NCI-H526 (cell line): ENCODE measurements at places on chromosomes 16 and 17.
A peak's percentile ranks its signal among the peaks of the same experiment; 100 is the strongest.

GRCh38 chr17:83193336-83194185 is 114.2 kb downstream of the METRNL start:
- no peak for DNase-seq

DNA sequence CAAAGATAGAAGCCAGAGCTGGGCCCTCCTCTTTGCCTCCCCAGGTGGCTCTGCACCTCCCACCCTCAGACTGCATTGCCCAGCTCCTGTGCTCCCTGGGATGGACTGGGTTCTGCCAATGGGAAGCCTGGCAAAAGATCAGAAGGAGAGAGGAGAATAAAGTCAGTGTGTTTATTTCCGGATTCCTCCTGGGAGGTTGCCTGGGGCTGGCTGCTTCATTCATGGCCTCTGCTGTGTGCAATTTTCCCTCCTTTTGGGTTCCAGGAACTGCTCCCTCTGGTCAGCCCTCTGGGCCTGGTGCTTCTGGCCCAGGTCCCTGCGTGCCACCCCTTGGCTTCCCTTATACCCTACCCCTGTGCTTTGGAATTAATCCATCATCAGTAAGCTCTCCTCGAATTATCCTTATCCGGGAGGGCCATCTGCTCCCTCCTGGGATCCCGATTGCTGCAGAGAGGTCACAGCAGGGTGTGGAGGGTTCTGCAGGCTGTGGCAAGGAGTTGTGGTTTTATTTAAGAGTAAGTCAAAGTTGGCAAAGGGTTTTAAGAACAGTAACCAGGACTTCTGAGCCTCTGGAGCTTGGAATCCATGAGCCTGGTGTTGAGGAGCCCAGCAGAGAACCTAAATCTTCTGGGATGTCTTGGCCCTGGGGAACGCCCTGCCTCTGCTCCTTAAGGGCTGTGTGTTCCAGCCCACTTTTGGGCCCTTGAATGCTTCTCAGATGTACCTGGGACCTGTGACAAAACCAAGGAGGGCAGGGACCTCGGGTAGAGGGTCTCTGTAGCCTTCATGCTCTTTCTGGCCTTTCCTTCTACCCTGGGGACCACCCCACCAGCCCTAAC is 8.2 kb upstream of the MMP2 start:
- DNase-seq: no peak

DNA sequence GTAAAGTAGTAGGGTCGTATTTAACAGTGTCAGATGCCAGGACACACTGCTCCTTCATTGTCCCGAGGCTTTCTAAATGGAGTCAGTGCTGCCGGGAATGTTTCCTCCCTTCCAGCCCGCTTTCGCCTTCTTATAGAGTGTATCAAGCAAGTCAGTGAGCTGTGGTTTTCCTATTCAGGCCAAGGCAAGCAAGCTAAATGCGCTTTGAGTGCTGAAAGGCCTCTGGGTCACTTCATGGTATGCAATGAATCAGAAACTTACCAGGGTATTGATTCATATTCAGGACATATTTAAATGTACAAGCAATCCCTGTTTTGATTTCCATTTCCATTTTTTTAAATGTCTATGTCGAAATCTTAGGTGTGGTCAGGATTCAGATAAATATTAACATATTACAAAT is 327.9 kb upstream of the SOX9 start:
- no peak for DNase-seq

GRCh38 chr17:43900858-43901754 is 6.2 kb downstream of the MPP2 start:
- peak; percentile 43 for DNase-seq

- DNase-seq: no peak
Observed at GRCh38 chr16:80468029-80468428, 72.8 kb upstream of the DYNLRB2 start.

GRCh38 chr16:46836534-46837530 is 5.9 kb upstream of the C16orf87 start:
- DNase-seq: no peak

GRCh38 chr17:21286909-21287702 is 2.6 kb downstream of the MAP2K3 start:
- no peak for DNase-seq

- DNase-seq: no peak
Observed at GRCh38 chr16:27747946-27748345, 198.0 kb downstream of the KATNIP start.

DNA sequence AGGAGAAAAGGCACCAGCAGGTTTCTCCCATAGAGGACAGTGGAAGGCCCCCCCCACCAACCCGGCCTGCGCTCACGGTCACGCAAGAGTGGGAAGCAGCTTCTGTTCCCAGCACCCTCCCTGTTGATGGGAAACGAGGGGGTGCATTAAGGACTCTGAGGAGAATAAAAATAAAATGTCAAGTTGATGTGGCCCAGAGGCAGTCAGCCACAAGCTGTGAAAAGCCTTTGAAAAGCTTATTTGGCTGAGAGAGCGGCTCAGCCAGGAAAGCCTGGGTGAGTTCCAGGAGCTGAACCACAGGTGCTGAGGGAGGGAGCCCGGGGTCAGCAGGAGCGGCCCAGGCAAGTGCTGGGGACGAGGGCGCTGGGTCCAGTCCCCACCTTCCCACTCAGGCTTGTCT is 26.9 kb upstream of the SPATA32 start:
- no peak for DNase-seq

DNA sequence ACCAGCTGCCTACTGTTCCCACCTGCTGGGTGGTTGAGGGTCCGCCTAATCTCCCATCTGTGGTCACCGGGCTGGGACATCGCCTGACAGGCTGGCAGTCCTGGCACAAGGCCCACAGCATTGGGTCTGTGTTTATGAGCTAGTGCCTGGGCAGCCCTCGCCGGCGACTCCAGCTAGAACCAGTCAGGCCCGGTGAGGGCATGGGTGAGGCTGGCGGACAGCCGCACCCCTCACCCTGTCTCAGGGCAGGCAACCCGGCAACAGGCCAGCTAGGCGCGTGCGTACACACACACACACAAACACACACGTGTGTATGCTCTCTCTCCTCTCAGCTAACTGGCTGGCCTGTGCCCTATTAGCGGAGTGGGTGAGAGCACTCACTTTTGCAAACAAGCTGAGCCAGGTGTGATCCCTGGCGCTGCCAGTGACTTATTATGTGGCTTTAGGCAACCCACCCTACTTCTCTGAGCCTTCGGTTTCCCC is 10.4 kb downstream of the HSD11B2 start:
- DNase-seq: peak; percentile 9

GRCh38 chr16:48176635-48177408 is 21.0 kb upstream of the ABCC12 start:
- DNase-seq: no peak

- no peak for DNase-seq
Observed at GRCh38 chr16:73949574-73950320, 346.9 kb upstream of the PSMD7 start.

GRCh38 chr17:40699853-40700252 is 3.7 kb downstream of the KRT24 start:
- DNase-seq: no peak

DNA sequence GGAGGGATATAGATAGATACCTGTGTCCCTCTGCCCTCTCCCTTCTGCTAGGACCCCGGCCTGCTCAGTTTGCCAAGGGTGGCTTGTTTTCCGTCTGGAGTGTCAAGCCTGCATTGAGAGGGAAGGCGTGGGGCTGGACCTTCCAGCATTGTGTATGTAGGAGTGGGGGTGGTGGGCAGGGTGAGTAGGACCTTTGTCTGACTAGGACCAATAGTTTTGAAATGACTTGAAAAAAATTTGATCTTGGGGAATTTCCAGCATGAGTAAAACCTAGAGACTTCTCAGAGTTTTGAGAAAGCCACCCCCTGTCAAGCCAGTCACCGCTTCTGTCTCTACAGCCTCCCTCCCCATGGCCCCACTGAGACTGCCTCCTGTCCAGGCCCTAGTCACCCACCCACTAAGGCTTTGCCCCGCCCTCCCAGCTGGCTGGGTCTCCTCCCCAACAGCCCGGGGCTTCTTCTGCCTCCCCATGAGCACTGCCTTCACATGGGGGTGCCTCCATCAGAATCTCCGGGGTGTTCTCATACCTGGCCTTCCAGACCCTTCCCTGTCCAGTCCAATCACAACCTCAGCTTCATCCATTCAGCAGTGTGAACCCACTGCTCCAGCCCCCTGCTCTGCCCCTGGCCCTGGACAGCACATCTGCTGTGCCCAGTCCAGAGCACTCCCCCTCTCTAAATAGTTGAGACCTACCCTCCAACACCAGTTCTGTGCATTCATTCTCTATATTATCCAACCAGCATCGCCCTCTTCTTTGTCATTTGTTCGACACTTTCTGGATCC is 207.0 kb downstream of the MSI2 start:
- DNase-seq: no peak

DNA sequence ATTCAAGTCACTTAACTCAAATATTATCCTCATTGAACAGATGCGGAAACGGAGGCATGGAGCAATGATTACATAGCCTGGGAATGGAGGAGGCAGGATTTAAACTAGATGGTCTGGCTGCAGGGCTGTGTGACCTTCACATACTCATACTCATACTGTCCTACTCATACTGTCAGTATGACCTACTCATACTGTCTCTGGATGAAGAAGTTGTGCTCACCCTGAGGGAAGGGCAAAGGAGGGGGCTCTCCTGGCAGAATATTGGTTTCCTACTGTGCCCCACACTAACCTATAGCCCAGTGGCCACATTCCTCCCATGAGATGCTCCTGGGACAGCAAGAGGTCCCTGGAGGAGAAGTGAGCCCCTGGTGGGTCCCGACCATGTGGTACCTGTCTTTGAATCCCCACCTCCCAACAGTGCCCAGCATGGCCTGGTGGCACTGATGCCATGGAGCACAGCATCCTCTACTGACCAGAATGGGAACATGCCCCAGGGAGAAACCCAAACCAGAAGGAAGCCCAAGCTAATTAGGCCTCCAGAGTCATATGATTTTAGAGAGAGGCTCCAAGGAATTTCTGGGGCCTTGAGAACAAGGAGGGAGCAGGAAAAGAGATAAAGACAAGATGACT is 197.3 kb upstream of the SDK2 start:
- peak; percentile 62 for DNase-seq

- no peak for DNase-seq
Observed at GRCh38 chr16:8872967-8873865, 4.4 kb upstream of the CARHSP1 start.

DNA sequence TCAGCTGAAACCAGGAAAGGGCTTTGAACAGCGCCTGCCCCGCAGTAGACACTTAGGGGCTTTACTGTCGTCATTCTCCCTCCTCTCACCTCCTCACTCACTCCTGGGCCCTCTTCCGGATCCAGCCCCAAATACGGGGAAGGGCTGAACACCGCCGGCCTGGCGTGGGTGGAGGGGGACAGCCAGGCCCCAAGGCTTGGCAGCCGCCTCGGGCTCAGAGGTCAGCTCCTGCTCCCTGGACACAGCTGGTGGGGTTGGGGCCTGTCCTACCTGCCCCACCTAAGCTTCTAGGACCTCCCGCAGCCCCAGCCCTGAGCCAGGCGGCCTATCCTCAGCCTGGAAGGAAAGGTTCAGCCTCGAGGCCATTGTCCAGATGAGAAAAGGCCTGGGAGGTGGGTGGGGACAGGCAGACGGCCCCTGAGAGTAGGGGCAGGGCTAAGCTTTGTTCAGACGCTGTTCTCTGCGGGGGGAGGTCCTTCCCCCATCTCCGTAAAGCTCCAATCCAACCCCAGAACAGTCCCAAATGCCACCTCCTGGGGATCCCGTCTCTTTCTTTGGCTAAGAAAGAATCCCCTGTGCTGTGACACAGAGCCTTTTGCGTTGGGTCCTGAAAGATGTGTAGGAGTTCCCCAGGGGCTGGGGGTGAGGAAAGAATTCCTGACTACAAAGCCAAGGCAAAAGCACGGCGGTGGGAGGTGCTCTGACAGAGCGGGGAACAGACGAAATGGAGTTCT is 881 bp upstream of the LLGL1 start:
- no peak for DNase-seq

DNA sequence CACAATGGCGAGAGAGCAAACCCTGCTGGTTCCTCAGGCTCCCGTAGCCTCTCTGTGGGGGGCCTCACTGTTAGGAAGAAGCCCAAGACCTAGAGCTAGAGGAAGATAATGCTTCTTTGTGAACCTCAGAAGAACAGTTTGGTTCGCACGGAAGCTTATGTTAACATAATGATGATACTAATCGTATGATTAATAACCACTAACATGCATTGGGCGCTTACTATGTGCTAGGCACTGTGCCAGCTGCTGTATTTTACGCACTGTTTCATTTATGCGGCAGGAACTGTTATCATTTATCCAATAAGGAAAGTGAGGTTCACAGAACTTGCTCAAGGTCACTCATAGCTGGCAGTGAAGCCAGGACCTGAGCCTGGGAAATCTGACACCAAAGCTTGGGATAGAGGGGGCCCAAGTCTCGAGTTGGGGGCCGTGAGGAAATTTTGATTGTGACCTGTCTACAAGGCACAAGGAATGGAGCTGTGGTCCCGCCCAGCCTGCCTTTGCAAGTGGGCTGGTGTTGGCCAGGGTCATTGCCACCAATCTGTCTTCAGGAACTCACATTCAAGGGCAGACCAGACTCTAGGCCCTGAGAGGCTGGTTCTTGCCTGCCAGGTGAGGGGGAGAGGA is 6.8 kb downstream of the PRCD start:
- DNase-seq: no peak

DNA sequence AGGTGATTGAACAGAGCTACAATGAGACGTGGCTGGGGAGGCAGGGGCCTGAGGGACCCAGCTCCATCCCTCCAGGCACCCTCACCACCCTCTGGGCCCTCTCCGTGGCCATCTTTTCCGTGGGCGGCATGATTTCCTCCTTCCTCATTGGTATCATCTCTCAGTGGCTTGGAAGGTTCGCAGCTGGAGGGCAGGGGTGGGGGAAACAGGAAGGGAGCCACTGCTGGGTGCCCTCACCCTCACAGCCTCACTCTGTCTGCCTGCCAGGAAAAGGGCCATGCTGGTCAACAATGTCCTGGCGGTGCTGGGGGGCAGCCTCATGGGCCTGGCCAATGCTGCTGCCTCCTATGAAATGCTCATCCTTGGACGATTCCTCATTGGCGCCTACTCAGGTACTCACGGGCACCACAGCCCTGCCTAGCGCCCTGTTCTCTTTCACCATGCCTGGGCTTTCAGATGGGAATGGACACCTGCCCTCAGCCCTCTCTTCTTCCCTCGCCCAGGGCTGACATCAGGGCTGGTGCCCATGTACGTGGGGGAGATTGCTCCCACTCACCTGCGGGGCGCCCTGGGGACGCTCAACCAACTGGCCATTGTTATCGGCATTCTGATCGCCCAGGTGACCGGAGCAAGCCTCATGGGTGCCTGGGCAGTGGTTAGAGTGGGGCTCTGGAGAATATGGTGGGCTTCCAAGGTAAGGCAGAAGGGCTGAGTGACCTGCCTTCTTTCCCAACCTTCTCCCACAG is 2.1 kb downstream of the SLC2A4 start:
- no peak for DNase-seq

- no peak for DNase-seq
Observed at GRCh38 chr17:21196126-21196525, 17.8 kb downstream of the TMEM11 start.

DNA sequence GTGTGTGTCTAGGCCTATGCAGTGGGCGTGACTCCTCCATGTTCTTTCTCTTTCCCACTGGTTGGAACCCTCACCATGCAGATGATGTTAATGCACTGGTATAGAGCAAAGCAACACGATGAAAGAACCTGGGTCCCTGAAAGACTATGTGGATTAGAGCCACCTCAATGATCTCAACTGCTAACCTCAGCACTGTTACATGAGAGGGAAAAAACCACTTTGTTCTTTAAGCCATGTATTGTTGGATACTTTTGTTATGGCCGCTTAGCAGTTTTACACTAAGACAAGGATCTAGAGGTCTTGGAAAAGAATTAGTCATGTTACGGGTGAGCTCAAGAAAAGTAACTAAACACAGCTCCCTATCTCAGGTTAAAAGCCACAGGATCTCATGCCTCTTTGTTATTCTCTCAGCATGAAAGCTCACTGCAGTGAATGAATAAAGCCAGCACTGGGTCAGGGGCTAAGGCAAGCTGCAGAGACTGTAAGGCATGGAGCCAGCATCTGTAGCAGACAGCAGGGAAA is 56.6 kb upstream of the RBBP6 start:
- DNase-seq: no peak
